CD4-positive, alpha-beta T cell treated with Interferon gamma for 1 hour (primary cell): ENCODE measurements at places on chromosomes 6 and 20.
A peak's percentile ranks its signal among the peaks of the same experiment; 100 is the strongest.

- DNase-seq, result no peak
Observed at GRCh38 chr20:1955217-1955616, 38.6 kb downstream of the PDYN start.

DNA sequence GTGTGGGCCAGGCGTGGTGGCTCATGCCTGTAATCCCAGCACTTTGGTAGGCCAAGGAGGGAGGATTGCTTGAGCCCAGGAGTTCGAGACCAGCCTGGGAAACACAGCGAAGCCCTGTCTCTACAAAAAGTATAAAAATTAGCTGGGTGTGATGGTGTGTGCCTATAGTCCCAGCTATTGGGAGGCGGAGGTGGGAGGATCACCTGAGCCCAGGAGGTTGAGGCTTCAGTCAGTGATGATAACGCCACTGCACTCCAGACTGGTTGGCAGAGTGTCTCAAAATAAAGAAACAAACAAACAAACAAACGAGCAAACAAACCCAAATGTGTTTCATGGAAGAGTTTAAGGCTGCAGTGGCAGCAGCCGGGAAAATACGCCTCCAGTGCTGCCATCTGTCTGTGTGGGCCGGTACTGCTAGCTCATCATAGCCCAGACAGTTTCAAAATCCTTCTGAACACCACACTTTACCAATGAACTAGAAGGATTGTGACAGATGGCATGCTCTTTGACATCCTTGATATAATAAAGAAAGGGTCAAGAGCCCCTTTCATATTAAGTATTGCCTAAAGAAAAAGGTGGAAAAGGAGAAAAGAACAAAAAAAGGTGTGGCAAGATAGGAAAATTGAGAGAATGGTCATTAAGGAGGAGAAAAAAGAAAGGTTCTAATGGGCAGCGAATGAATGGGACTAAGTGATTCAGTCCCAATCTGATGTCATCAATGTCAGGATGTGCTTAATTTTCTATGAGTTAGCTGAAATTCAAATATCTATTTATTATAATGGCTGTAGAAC lies 298.6 kb downstream of the SYNE1 start:
- DNase-seq, result peak; percentile 22

DNA sequence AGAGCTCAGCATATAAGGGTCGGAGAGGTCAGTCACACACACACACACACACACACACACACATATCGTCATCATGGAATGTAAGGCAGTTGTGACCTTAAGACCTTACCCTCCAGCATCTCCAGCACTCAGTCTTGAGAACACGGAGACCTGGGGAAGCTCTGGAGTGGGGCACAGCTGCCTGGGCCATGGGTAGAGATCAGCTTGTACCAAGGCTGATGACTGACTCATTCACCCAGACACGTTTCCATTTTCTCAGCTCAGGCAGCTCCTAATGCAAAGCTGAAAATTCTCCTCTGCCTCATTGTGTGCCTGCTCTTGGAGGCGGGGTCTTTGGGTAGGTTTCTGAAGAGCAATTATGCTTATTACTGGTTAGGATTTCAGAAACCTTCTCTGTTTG lies 38.3 kb upstream of the PDYN start:
- DNase-seq, result no peak

GRCh38 chr6:95408111-95408510 lies 169.2 kb upstream of the MANEA start:
- no peak for DNase-seq

DNA sequence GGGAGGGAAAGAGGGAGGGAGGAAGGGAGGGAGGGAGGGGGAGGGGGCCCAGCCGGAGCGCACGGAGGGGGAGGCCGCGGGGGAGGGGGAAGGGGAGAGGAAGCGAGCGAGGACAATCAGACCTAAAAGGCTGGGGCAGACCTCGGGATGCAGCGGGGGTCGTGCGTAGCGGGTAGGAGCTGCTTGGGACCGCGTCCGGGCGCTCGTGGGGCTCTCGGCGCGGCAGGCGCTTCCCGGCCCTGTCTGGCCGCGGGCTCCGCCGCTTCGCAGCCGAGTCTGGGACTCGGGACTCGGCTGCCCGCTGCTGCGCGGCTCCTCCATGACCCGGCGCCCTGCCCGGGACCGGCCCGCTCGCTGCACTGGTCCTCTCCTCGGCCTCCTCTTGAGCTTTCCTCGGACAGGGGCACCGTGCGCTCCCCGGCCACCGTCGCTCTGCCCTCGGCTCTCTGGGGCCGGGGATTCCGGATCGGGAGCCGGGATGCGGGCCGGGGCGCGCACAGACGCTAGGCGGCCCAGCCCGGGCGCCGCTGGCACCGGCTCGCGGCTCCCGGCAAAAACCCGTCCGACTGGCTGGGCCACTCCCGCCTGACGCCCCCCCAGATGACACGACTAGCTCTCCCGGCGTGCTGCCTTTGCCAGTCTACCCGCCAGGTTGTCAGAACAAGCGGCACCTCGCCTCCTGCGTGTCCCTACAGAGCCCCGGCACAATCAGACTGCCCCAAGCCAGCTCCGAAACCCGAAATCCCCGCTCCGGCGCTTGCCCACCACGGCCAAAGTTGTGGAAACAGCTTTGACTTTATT lies 2.2 kb downstream of the TFAP2A start:
- DNase-seq, result no peak

DNA sequence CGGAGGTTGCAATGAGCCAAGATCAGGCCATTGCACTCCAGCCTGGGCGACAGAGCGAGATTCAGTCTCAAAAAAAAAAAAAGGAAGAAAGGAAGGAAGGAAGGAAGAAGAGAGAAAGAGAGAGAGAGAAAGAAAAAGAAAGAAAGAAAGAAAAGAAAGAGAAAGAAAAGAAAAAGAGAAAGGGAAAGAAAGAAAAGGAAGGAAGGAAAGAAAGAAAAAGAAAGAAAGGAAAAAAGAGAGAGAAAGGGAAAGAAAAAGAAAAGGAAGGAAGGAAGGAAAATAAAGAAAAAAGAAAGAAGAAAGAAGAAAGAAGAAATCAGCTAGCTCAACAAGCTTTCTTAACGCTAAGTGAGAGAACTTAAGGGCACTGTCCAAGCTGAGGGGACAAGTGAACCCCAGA lies 7.6 kb upstream of the MATN4 start:
- DNase-seq, result no peak

DNA sequence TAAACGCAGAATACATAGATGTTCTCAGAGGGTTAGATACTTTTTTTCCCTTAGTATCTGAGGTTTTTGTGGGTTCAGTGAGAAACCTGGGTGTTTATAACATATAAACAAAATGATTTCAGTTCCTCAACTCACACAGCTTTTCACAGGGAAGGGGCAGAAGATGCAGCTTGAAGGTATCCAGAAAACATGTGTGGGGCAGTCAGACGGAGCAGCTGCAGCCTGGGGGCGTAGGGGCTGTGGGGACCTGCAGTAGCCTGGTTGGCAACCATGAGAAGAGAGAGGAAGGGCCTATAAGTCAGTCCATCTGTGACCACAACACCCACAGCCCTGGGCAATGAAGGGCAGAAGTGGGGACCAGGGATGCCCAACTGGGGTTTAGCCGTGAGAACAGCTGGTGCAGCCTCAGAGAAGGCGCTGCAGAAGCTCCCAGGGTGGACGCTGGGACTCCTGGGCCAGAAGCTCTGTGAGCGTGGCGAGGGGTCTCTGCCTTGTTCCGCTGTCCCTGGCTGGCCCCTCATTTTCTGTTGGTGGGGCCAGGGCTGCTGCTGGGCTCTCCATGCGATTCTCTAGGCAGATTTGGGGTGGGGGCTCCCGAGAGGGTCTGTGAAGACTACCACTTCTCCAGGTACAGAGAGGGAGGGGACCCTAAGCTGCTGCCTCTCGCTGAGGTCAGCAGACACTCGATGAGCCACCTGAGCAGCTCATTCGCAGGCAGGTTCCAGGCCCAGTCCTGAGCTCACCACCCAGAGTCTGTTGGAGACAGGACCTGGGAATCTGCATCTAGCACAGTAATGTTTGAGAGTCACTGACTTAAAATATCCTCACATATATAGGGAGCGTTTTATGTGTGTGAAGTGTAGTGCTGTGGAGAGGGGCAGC lies 181.2 kb downstream of the ZDHHC14 start:
- DNase-seq, result peak; percentile 24

DNA sequence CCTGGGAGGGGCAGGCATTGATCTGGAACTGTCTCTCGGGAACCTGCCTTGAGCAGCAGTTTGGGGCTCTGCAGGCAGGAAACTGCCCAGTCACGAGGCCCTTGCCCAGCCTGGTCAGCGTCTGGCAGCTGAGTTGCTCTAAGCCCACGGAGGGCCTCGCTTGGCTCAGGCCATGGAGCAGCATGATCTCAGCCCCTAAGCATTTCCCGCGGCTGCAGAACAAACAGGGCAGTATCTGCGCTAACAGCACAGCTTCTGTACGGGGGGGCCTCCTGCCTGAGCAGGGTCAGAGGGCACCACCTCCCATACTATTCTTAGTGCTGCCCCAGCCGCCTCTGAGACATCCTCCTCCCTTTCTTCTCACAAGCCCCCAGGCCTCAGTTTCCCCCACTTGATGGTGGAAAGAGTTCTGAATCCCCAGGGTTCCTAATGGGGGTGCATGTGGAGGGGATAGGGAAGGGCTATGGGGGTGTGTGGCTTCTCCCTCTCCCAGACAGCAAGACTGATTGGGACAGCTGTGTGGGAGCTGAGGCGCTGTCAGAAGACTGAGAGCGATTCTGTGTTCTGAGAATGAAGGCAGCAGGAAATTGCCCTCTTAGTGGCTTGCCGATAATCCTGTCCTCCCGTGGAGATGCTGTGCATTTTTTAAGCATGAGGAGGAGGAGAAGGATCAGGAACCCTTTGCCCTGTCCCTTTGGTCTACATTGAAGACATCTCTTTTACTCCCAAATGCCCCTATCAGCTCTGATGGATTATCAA lies 46.4 kb downstream of the MOCS1 start:
- DNase-seq, result no peak

DNA sequence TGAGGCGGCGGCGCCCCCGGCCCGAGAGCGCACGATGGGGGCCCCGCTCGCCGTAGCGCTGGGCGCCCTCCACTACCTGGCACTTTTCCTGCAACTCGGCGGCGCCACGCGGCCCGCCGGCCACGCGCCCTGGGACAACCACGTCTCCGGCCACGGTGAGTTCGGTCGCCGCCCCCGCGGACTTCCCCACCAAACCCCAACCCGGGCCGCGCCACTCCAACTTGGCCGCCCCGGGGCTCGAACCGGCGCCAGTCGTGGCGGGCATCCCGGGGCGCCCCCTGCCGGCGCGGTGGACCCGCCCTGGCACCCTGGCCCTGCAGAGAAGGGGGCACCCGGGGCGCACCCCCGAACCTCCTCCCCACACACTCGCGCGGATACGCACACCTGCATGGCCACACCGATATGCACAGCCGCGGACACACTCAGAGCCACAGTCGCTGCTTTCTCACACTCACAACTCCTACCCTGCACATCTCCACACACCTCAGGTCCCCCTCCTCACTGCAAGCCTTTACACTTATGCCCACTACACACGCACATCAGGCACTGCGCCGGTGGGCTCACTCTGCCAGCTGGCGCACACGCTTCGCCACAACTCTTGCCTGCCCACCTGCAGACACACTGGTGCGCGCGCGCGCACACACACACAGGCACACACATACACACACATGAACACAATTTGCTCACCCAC lies 535 bp downstream of the VSTM2L start:
- no peak for DNase-seq

DNA sequence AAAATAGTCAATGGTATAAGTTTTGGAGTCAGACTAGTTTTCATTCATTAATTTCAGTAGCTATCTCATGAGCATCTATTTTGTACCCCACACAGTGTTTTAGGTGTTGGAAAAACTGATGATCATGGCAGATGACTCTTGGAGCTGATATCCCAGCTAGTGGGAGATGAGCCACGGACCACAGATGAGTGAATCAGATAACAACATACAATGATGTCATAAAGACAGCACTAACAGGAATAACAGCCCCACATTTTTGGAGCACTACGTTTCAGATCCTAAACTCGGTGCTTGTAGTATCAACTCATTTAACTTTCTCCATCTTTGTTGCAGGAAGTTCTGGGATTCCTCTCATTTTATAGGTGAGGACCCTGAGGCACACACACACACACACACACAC lies 67.8 kb upstream of the EDN3 start:
- DNase-seq, result no peak

DNA sequence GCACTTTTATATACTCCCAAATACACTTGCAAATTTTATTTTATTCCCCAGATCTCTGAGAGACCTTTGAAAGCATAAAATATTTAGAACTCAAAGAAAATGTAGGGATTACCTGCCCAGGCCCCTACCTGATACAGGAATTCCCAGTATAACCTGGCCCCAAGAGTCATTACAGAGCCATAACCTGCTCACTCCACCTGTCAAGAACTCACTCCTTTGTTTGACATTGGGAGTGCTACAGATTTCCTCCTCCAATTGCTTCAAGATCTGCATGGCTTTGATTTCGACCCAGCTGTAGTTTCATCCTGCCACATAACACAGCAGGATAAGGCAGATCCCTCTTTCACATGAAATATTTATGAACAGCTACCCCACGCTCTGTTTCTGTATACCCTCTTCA lies 96.1 kb upstream of the SLC2A12 start:
- no peak for DNase-seq

GRCh38 chr6:2695454-2696095 lies 55.1 kb downstream of the MYLK4 start:
- DNase-seq, result no peak

DNA sequence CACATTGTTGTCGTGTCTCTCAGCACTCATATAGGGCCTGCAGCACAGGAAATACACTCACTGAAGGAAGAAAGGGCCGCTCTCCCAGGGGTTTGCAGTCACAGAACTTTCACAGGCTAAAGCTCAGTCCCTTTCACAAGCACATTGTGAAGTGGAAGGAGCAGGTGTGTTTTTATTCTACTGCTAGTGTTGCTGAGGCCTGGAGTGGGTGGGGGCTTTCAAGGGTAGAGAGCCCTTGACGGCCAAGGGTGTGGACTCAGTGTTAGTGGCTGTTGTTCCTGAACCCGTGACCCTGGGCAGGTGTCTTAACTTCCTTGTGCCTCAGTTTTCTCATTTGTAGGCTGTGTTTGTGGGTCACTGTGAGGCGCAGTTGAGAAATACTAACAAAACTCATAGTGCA lies 66.2 kb upstream of the SLC22A1 start:
- no peak for DNase-seq

DNA sequence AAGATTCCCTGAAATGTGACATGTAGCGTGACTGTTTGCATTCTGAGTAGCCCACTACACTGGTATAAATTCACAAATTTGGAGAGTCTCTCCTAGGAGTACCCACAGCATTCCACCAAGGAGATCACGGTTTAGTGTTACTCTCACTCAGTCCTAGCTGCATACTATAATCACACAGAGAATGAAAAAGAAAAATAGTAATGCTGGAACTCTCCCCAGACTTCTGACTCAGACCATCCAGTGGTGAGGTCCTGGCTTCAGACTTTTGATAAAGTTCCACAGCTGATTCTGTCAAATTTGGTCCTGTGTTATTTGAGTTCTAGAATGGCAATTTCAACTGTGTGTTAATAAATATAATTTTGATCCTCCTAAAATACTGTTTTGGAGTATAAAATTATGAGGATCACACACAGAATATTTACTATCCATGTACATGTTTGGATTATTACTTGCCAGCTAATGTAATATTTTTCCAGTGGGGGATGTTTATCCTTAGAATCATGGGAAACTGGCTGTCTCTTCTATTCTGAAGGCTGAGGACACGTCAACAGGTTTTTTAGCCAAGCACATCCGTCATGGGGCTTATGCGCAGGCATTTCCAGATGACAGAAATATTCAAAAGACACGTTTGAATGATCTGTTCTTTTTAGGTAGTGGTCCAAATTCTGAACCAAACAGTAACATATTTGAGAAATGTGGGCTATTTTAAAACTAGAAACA lies 5.1 kb upstream of the KIAA0408 start:
- no peak for DNase-seq
